ENCODE measurements at places on chromosomes 12 and 14.

- no peak overlapping the region for H3K4me3 ChIP-seq
- no peaks in the 10 kb centered on the region for H3K27me3 ChIP-seq
- no peak for DNase-seq
- H3K4me1 ChIP-seq = no peaks in the 10 kb centered on the region
- H3K27ac ChIP-seq = no peak overlapping the region
These were observed 116.0 kb downstream of the METTL25 start for GRCh38 chr12:82474181-82474797.

- peaks cover 83% of the 10 kb centered on the region for H3K27me3 ChIP-seq
- peak overlapping the region; percentile 58 for H3K4me3 ChIP-seq
- H3K36me3 ChIP-seq = no peaks in the 10 kb centered on the region
- peak; percentile 82 for DNase-seq
- H3K27ac ChIP-seq = no peak overlapping the region
- peaks cover 52% of the 10 kb centered on the region for H3K4me1 ChIP-seq
These were observed 3.9 kb downstream of the DDN start for GRCh38 chr12:48995086-48995879.

GRCh38 chr14:70793637-70794036 lies 15.7 kb downstream of the MAP3K9 start:
- H3K36me3 ChIP-seq = no peaks in the 10 kb centered on the region
- no peak overlapping the region for H3K27ac ChIP-seq
- no peaks in the 10 kb centered on the region for H3K4me1 ChIP-seq
- no peak for DNase-seq

DNA sequence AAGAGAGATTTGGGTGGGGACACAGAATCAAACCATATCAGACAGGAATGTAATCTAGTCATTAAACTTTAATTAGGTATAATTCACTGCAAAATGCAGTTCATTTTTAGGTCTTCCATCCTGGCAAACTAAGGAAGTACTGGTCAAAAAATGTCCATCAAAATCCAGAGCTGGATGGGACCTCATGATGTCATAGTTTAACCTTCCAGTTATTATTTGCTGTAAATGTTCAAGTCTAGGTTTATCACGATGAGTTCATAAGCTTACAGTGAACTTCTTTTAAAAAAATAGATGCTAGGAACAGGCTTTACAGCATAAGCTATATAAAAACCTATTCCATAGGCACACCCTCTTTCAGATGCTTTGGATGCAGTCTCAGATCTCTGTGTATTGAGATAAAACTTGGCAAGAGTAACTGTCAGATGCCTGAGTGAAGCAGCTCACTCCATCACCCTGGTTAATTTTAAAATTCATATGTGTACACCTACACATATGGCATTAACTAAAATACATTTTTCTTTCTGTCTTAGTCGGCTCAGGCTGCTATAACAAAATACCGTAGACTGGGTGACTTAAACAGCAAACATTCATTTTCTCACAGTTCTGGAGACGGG lies 7.9 kb downstream of the SSPN start:
- H3K27me3 ChIP-seq = no peaks in the 10 kb centered on the region
- no peak overlapping the region for H3K27ac ChIP-seq
- peaks cover 21% of the 10 kb centered on the region for H3K4me1 ChIP-seq
- H3K36me3 ChIP-seq = no peaks in the 10 kb centered on the region
- no peak for DNase-seq

DNA sequence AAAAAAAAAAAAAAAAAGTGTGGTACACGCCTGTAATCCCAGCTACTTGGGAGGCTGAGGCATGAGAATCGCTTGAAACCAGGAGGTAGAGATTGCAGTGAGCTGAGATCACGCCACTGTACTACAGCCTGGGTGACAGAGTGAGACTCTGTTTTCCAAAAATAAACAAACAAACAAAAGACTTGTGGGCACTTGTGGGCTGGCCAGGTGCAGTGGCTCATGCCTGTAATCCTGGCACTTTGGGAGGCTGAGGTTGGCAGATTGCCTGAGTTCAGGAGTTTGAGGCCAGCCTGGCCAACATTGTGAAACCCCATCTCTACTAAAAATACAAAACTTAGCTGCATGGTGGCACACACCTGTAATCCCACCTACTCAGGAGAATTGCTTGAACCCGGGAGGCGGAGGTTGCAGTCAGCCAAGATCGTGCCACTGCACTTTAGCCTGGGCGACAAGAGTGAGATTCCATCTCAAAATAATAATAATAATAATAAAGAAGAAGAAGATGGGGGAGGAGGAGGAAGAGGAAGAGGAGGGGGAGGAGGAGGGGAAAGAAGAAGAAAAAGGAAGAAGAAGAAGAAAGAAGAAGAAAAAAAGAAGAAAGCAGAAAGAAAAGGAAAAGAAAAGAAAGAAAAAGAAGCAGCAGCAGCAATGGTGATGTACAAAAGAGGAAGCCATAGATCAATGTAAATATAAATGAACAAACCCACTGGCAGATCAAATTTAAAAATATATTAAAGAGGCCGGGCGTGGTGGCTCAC lies 27.9 kb upstream of the CCNT1 start:
- H3K4me3 ChIP-seq = no peak overlapping the region
- H3K4me1 ChIP-seq = no peaks in the 10 kb centered on the region
- peaks cover 43% of the 10 kb centered on the region for H3K27me3 ChIP-seq

GRCh38 chr14:21066882-21067502 lies 3.1 kb upstream of the ARHGEF40 start:
- DNase-seq = no peak
- H3K4me3 ChIP-seq = no peak overlapping the region
- no peaks in the 10 kb centered on the region for H3K36me3 ChIP-seq
- peaks cover 44% of the 10 kb centered on the region for H3K4me1 ChIP-seq
- H3K27ac ChIP-seq = no peak overlapping the region
- H3K27me3 ChIP-seq = no peaks in the 10 kb centered on the region

- no peaks in the 10 kb centered on the region for H3K36me3 ChIP-seq
- H3K27me3 ChIP-seq = no peaks in the 10 kb centered on the region
- H3K4me1 ChIP-seq = peaks cover 17% of the 10 kb centered on the region
- no peak overlapping the region for H3K27ac ChIP-seq
- no peak for DNase-seq
These were observed 43.3 kb downstream of the BEST3 start for GRCh38 chr12:69655616-69656340.

GRCh38 chr12:85322715-85323114 lies 42.7 kb downstream of the ALX1 start:
- no peaks in the 10 kb centered on the region for H3K4me1 ChIP-seq
- no peak for DNase-seq
- no peaks in the 10 kb centered on the region for H3K27me3 ChIP-seq
- no peaks in the 10 kb centered on the region for H3K36me3 ChIP-seq
- H3K4me3 ChIP-seq = no peak overlapping the region
- no peak overlapping the region for H3K27ac ChIP-seq

GRCh38 chr12:55017416-55017925 lies 2.3 kb upstream of the NEUROD4 start:
- DNase-seq = no peak
- H3K27ac ChIP-seq = no peak overlapping the region
- no peaks in the 10 kb centered on the region for H3K36me3 ChIP-seq
- H3K27me3 ChIP-seq = peaks cover 66% of the 10 kb centered on the region
- H3K4me1 ChIP-seq = no peaks in the 10 kb centered on the region

GRCh38 chr12:9760699-9761418 lies at the start of gene CD69:
Gene CD69, minus strand, starts transcription at chr12:9760901. Its CDS starts 81 bp downstream, at chr12:9760820.
- DNase-seq = no peak
- no peaks in the 10 kb centered on the region for H3K36me3 ChIP-seq
- no peak within 1 kb of the TSS for H3K27ac ChIP-seq
- H3K4me1 ChIP-seq = no peaks in the 10 kb centered on the region
- no peaks in the 10 kb centered on the region for H3K27me3 ChIP-seq
- H3K4me3 ChIP-seq = no peak within 1 kb of the TSS
